NCI-H460 (cell line): ENCODE measurements at places on chromosomes 1 and 21.

GRCh38 chr1:170125269-170125668 lies 20.5 kb upstream of the NTMT2 start:
- DNase-seq, result no peak

DNA sequence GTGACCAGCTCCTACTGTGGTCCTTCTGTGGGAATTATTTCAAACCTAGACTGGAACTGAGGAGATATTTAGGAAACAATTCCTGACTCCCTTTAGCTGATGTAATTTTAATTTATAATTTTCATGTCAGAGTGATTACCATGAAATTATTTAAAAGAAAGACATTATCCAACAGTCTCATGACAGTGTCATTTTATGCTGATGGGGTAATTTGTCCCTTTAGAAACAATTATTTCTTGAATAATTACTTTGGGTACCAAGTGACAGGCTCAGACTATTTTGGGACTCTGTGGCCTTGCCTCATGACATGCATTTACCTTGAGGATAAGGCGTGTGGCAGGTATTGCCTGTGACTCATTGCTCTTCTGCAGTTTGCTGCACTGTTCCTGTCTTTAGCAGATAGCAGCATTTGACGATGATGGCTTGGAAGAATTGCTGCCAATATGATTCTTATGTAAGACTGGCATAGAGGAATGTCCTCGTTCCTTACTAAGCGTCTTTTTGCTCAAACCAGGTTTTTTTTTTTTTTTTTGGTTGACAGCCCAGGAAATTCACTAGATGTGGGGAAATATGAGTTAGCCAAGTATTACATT lies 206.0 kb upstream of the HMCN1 start:
- DNase-seq, result no peak

GRCh38 chr1:201216395-201217085 lies 25.9 kb downstream of the IGFN1 start:
- DNase-seq, result no peak

DNA sequence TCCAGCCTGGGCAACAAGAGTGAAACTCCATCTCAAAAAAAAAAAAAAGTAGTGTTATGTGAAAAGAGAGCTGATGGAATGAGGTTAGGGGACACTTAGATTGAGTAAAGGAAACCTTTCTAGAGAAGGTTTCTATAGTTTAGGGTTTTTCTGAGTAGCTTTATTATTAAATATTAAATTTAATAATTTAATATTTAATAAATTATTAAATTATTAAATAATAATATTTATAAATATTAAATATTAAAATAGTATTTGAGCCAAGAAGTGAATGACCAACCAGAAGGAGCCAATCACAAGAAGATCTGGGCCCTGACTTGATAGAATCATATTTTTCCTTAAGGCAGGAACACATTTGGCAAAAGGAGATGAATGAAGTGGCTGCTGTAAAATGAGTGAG lies 50.7 kb downstream of the ALG6 start:
- DNase-seq, result no peak

GRCh38 chr1:44368471-44369151 lies 13.6 kb upstream of the ERI3 start:
- no peak for DNase-seq

DNA sequence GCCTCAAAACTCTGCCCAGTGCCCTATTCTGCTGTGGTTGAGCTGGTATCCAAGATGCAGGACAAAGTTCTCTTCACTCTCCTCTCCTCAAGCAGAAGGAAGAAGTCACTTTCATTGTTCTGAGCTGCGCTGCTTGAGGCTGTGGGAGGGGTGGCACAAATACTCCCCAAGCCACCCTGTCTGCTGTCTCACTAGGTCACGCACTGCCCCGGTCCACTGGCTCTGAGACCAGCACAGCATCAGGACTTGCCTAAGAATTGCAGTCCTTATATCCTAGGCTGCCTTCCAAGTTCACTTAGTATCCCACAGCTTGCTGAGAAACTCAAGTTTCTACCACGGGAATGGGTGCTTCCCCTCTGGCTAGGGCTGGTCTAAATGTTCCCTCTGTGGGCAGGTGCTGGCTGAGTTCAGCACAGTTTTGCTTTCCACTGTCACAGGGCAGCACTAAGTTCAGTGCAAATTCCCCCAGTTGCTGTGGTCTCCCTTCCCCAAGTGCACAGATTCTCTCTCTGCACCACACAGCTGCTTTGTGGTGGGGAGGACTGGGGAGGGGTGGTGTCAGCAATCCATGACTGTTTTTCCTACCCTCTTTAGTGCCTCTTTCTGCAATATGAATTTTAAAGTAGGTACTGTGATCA lies 32.4 kb downstream of the SLC9C2 start:
- DNase-seq, result no peak

DNA sequence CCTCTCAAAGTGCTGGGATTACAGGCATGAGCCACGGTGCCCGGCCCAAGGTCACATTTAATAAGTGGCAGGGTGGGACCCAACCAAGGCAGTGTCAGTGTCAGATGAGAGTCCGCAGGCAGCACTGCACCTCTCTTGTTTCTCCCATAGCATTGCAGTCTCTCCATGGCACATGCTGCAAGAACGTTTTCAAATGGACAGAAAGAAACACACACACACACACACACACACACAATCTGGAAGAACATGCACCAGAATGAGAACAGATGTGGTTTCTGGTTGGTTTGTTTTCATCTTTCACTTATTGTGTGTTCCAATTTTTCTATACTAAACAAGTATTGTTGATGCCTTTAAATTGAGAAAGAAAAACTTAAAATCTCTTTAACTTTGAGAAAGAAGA lies 126.5 kb downstream of the SYF2 start:
- no peak for DNase-seq

- no peak for DNase-seq
Measured at GRCh38 chr1:244642526-244642925, 10.4 kb upstream of the DESI2 start.

DNA sequence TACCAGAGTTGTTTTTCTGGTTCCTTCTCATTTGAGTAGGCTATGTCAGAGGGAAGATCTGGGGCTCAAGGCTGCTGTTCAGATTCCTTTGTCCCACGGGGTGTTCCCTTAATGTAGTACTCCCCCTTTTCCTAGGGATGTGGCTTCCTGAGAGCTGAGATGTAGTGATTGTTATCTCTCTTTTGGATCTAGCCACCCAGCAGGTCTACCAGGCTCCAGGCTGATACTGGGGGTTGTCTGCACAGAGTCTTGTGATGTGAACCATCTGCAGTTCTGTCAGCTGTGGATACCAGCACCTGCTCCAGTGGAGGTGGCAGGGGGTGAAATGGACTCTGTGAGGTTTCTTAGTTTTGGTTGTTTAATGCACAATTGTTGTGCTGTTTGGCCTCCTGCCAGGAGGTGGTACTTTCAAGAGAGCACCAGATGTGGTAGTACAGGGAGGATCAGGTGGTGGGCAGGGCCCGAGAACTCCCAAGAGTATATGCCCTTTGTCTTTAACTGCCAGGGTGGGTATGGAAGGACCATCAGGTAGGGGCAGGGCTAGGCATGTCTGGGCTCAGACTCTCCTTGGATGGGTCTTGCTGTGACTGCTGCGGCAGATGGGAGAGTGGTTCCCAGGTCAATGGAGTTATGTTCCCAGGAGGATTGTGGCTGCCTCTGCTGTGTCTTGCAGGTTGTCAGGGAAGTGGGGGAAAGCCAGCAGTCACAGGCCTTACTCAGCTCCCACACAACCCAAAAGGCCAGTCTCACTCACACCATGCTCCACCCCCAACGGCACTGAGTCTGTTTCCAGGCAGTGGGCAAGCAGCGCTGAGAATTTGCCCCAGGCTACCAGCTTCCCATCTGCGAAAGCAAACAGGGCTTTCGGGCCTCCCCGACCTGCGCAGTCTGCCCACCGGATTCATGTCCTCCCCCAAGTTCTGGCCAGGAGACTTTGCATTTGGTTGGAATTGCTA lies 64.2 kb downstream of the SERINC2 start:
- DNase-seq, result no peak

- no peak for DNase-seq
Measured at GRCh38 chr1:241706967-241707366, 54.9 kb downstream of the WDR64 start.

- DNase-seq, result peak; percentile 35
Measured at GRCh38 chr21:20882462-20883407, 115.5 kb upstream of the NCAM2 start.

GRCh38 chr1:195591917-195592672 lies 1016.1 kb downstream of the KCNT2 start:
- DNase-seq, result peak; percentile 83

GRCh38 chr1:185406006-185406690 lies 89.1 kb upstream of the IVNS1ABP start:
- DNase-seq, result no peak

- DNase-seq, result no peak
Measured at GRCh38 chr1:218983433-218983832, 190.2 kb upstream of the LYPLAL1 start.

DNA sequence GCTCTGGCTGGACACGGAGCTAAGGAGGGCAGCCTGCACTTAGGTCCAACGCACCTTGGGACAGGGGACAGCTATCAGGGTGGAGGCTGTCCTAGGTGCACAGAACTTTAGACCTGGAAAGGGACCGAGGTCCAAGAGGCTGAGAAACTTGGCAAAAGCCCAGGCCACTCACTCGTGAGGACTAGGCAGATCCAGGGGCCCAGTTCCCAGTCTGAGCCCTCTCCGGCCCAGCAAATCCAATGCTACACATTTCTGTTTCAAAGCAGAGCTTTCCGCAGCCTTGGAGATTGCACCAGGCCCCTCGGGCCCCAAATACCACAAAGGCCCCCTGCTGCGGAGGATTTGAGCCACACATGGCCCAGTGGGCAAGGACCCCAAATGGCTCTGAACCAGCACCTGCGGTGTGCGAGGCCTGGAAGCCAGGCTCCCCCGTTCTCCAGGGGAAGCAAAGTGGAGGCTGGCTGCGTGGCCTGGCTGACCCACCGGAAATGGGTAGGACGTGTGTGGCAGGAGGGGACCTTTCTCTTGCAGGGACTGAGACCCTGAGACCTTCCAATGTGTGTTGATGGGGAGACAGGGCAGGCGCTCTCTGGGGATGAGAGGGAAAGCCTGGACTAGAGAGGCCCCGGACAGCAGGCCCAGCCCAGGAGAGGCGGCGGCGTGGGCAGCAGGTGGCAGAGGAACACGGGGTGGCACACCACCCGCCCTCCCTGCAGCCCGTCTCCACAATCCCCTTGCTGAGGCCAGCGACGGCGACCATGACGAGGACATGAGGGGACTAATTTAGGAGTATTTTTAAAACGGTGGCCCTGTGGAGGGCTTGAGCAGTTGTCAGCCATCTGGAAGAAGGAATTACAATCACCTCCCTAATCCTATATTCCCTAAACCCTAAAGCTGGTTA lies 118.7 kb downstream of the CASZ1 start:
- DNase-seq, result no peak

DNA sequence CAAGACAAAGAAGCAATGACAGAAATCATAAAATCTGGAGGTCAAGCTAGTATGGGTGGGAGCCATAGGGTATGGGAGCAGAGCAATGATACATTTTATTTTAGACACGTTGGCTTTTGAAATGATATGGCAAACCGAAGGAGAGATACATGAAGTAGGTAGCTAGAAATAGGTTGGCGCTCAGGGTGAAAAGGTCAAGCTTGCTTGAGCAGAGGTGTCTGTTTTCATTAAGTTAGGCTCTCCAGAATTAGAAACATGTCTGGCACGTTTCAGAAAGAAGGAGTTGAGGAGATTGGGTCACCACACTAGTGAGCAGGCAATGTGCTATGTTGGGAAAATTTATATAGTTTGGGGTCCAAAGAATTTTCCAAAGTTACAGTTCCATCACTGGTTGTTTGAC lies 151.4 kb downstream of the AMY1C start:
- no peak for DNase-seq

DNA sequence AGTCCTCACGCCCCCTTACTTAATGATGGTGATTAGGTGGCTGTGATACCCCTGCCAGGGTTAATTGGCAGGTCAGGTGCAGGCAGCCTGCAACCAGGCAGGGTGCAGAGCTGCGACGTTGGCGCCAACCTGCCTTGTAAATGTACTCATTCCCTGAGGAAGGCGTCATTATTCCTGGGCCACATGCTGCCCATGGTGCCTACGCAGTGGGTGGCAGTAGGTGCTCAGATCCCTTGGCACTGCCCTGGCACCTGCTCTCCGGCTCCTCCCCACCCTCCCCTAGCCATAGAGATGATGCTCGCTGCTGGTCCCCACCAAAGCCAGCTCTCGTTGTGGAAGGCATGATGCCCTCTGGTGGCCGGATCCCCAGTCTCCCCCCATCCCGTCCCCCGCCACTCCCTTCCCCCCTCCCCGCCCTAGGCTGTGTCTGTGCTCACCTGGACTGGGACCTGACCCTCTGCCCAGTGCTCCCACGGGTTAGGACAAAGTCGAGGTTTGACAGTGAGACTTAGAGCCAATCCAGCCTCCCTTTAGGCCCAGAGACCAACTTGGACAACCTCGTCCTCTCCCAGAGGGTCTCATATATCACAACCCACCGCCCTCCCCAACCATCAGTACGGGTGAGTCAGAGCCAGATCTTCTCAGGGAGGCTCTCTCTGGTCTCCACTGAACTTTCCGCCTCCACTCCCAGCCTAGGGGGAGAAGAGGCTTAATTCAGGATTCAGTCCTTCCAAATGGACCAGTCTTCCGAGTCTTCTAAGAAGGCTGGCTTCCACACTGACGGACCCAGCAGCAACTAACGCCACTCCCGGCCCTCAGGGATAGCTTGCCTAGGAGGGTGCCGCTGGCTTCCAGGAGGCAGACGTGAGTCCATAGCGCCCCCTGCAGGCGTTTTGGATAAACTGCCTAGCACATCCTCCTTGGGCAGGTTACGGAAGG lies 5.7 kb downstream of the KRTCAP2 start:
- DNase-seq, result peak; percentile 92

DNA sequence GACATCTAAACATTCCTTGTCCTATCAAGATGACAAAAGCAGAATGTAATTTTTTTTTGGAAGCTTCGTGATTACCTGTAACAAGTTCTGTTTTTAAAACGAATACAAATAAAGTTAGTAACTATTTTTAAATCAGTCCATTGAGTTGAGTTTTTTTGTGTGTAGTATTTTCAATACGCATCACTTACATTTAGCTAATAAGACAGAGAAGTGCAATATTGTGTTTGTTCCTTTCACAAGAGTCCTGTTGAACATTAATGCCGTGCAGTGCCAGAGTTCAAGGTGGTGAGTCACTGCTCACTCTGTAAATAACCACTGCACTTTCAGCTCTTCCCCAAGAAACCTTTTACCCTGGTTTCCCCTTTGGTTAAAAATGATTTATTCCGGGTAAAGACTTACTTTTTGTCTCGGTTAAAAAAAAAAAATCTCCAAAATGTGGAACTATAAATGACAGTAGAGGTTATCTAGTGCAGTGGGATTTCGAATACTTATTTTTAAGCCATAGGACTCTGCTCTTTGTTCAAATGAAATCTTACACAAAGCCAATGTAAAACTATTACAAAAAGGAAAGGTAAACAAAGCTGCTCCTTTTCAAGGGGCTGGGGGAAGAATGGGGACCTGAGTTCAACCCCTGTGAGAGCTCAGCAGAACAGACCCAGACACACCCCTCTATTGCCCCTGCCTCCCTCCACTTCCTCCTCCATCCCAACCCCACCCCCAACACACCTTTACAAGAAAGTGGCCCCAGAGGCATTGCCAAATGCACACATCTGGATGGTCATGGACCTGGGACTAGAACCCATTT lies 14.8 kb upstream of the NCMAP start:
- peak; percentile 81 for DNase-seq

- DNase-seq, result no peak
Measured at GRCh38 chr1:53366901-53367502, 39.1 kb upstream of the LRP8 start.

GRCh38 chr1:185158800-185159199 lies 1.8 kb downstream of the SWT1 start:
- DNase-seq, result no peak
